ENCODE measurements at places on chromosomes 2 and 18.
A peak's percentile ranks its signal among the peaks of the same experiment; 100 is the strongest.

DNA sequence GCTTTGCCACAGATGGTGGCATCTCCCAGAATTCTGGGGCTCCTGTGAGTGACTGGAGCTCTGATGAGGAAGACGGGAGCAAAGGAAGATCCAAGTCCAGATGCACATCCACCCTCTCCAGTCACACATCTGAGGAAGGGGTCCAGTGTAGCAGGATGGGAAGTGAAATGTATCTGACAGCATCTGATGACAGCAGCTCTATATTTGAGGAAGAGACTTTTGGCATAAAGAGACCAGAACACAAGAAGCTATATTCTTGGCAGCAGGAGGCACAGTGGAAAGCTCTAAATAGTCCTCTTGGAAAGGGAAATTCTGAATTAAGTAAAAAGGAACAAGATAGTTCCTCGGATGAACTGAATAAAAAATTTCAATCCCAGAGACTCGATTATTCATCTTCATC lies 23.5 kb upstream of the C1GALT1C1L start:
- no peak for ATAC-seq

DNA sequence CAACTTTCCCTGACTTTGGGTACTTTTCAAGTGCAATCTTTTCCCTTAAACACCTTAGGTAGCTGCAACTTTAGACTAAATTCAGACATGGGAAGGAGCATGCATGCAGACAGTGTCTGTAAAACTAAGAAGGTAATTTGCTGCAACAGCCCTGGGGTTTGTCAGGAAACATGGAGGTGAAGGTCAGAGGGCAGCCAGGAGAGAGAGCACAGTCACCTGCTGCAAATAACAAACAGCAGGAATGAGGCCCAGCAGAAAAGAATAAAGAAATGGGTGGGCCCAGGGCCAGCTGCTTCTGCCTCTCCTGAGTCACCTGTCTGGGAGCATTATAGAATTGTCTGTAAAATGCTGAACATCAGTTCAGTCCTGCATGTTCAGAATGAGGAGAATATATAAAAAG lies 35.2 kb downstream of the MTHFD2 start:
- no peak for ATAC-seq

DNA sequence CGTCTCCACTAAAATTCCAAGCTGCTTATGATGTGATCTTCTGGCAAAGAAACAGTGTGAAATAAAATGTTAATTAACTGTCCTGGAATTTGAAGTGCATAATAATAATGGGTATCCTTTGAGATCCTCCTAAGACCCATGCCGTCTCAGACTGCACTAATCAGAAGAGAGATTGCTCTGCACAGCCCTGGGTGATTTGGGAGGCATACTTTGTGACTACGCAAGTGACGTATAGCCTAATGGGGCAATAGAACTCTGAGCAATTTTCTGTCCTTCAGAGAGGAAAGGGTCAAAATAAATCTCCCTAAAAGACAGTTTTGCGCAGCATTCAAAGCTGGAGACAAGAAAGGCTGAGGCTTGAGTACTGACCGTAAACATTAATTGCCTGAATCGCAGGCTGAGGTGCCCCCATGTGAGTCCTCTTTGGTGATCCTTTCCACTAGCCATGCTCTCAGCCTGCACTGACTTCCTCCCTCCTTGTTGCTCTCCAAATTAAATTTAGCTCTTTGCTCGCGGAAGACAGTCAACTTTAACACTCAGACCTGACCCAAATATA lies 76.0 kb downstream of the DPP4 start:
- ATAC-seq, result peak; percentile 73

GRCh38 chr2:197369933-197370320 lies 59.3 kb upstream of the ANKRD44 start:
- no peak for ATAC-seq

DNA sequence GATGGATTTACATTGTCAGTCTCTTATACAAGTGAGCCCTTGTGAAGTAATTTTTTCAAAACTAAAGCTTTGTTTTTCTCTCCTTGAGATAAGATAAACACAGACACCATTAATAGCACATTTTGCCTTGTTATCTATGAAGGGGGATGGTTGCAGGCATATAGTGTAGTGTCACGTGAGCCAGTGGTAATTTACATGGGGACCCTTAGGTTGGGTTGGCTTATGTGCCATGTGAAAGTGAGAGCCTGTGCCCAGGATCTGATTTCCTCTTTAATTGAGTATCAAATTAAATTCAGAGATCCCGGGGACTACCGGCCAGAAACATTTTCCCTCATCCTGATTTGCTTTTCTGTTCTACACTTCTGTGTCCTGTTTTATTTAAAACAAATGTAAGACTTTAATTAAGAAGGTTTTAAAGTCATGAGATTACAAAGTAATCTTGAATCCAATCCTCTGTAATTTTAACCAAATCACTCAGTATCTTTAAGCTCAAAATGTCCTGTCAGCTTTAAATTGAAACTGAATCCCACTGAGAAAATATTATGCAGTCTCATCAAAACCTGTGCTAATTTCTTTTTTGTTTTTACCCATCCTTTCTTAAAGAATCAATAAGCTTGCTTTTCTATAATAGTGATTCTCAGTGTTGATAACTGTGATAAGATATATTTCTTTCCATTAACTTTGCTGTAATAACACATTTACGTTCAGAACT lies 63.8 kb downstream of the PTPRM start:
- no peak for ATAC-seq

DNA sequence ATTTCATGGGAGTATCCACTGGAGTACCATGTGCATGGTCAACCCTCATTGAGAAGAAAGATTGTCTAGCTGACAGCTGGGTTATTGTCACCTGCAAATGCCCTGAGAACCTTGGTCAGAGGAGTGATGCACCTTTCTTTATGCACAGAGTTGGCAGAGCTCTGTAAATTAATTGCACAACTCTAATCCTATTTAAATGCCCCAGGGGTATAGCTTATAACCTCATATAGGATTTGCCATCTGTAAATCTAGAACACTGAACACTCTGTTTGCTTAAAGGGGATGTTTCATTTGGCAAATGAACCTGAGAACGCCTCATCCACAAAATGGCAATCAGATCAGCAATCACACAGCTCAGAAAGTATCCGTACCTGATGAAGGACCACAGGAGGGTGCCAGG lies 71.8 kb upstream of the SP5 start:
- ATAC-seq, result no peak

GRCh38 chr2:180364719-180365118 lies 357.6 kb upstream of the CWC22 start:
- no peak for ATAC-seq

- ATAC-seq, result no peak
Observed at GRCh38 chr2:233538741-233539140, 27.8 kb downstream of the USP40 start.

DNA sequence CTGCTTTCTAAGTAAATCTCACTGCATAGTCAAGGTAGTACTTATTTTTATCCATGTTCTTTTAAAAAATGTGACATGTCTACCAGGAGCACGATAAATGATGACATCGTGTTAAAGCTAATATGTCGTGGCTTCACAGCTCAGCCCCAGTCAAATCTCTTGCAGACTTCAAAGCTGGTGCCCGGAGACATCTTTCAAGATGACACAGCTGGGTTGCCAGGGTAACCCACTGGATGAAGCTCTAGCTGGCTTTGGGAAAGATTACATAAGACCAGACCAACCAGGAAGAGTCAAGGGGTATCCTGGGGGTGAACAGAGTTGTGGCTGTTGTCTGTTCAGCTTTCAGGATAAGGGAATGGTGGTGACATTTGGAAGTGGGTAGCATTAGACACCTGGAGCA lies 67.8 kb downstream of the VSNL1 start:
- ATAC-seq, result no peak

- ATAC-seq, result no peak
Observed at GRCh38 chr2:126652323-126652891, 3.6 kb upstream of the GYPC start.

- no peak for ATAC-seq
Observed at GRCh38 chr2:198285216-198285615, 480.8 kb downstream of the PLCL1 start.

DNA sequence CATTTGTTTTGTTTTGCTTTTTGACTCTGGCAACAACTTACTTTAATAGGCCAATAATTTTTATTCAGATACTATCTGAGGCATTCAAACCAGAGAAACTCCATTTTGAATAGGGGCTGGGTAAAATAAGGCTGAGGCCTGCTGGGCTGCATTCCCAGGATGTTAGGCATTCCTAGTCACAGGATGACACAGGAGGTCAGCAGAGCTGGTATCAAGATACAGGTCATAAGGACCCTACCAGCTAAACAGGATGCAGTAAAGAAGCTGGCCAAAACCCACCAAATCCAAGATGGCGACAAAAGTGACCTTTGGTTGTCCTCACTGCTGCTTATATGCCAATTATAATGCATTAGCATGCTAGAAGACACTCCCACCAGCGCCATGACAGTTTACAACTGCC lies 102.2 kb upstream of the XPO1 start:
- ATAC-seq, result no peak

- ATAC-seq, result no peak
Observed at GRCh38 chr2:80638783-80639182, 334.2 kb upstream of the LRRTM1 start.

- ATAC-seq, result no peak
Observed at GRCh38 chr2:49621016-49621415, 466.7 kb upstream of the FSHR start.

- no peak for ATAC-seq
Observed at GRCh38 chr2:112787294-112787693, 3.0 kb upstream of the IL1A start.

DNA sequence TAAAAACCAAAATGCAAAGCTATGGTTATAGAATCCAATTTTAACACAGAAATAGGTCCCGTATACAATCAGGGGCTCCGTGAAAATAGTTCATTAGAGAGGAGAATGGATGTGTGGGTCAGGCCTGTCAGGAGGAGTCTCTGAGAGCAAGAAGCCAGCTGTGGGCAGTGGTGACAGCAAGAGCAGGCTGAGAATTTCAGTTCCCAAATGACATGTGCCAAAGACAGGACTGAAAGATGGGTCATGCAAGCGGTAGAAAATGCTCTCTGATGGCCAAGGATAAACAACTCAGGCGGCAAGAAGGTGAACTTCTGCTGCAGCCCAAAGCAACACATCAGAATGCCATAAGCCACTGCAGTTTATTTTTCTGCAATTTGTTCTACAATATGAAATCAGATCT lies 100.4 kb downstream of the CCDC141 start:
- ATAC-seq, result no peak

DNA sequence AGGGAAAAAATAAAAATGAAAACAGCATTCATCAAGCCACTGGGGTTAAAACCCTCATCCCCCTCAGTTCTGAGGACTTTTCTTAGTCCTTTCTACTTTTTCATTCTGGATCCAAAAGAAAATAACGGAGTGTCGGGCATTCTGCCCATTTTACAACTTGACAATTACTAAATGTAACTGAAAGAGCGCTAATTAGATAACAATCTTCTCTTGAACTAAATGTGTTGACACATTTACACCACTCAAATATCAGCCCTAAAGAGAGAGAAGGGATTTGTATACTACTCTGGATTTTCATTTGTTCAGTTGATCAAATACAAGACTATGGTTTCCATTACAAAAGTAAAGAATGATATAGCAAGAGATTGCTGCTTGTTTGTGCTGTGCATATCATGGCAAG lies 27.5 kb downstream of the ABCA12 start:
- ATAC-seq, result no peak

GRCh38 chr2:233470011-233470687 lies 96.4 kb downstream of the USP40 start:
- ATAC-seq, result peak; percentile 53

DNA sequence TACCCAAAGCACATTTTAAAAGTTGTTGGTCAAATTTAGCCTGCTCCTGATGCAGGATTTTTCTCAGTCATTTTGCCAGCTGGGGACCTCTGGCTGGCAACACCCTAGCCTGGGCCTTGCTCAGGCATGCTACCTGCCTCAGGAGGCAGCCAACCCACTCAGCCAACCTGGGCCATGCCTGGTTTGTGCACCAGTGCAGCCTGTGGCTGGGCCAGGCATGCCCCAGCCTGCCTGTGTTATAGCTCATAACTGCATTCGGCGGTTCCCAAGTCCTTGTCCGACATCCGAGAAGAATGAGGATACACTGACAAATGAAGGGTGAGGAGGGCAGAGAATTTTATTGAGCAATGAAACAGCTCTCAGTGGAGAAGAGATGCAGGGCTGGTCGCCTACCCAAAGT lies 608.0 kb downstream of the SUCLG1 start:
- ATAC-seq, result no peak

- peak; percentile 91 for ATAC-seq
Observed at GRCh38 chr2:30664761-30665358, 142.4 kb downstream of the CAPN13 start.

DNA sequence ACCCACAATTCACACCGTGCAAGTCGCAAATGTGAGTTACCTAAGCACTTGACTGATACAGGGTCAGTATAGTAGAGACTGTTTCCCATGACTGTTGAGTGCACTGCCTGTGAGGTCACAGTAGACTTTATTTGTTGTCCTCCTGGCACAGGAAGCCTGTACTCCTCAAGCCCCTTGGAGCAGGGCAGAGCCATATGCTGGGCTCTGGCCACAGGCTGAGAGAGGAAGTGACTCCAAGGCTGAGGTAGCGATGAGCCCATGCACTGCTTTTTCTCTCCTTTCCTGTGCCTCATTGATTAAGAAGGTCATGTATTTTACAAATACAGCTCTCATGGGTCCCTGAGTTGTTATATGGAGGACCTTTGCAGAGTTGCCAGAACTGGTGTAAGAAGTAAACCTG lies 287.7 kb downstream of the SRBD1 start:
- ATAC-seq, result no peak

DNA sequence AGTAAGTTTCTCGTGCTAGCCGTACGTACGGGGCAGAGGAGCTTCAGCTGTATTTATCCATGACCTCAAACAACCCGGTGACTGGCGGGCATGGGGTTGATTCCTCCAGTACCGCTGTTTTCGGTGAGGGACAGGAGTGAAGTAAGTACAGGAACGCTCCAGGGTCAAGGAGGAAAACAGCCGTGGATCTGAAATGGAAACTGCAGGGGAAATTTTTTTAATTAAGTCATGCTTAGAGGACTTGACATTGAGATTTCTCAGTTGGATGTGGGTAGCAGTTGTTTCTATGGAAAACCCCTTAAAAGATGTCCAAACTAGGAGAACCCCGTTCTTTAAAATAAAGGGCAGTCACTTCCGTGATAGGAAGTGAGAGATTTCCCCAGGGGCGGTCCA lies 1.2 kb downstream of the RAB12 start:
- no peak for ATAC-seq

DNA sequence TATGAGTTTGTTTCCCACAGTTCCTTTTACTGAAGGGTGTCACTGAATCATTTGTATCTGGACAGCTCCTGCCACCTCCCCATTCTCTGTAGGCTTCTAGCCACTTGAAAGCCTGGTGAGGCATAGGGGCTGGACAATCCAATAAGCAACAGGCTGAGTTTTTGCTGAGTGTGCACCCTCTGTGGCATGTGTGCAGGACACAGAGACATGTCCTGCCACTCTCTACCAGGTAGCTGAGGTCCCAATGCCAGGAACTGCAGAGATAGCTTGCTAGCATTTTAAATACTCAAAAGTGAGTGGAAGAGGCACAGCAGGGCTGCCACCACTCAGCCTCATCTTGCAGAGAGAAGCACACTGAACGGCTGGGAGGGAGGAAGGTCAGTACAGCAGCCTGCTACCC lies 77.2 kb upstream of the TFCP2L1 start:
- no peak for ATAC-seq

- no peak for ATAC-seq
Observed at GRCh38 chr2:120508567-120509041, 162.7 kb downstream of the INHBB start.

Measured in motor neuron (in vitro differentiated cells).